NCI-H82 (cell line): ENCODE measurements at places on chromosomes 12 and 14.

GRCh38 chr12:26773313-26774104, 59.5 kb downstream of the ITPR2 start:
- peak; percentile 71 for DNase-seq

GRCh38 chr14:73602994-73603393, 9.3 kb upstream of the ACOT6 start:
- no peak for DNase-seq

- no peak for DNase-seq
These were observed 278.5 kb downstream of the ADAMTS20 start for GRCh38 chr12:43273467-43273866.

DNA sequence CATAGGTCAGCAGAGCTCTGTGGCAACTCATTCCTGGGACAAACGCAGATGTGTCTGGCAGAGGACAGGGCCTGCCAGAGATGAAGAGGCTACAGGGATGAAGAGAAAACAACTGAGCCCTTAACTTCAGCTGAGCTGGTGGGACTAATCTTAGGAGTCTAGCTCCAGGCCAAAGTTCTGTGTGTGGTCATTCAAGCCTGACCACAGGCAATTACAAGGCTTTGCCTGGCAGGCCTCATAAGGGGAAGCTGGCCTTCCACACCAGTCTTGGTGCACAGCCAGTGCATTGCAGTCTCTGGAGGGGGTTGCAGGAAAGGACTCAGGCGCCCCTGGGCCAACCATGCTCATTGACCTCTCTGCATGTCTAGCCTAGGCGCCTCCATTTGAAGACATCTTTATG, 127.6 kb upstream of the DAAM1 start:
- no peak for DNase-seq

DNA sequence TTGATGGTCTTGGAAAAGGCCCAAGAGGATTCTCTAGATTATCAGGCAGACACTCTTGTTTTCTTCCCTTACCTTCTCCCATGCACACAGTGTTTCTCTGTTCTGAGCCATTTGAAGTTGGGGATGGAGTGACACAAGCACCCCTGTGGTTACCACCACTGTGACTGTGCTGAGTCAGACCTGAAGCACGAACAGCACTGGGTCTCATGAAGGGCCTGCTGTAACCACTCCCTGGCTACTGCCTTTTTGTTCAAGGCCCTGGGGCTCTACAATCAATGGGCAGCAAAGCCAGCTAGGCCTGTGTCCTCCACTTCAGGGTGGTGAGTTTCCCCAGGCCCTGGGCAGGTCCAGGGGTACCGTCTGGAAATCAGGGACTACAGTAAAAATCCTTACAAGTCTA, 65.5 kb downstream of the TSPAN8 start:
- no peak for DNase-seq

DNA sequence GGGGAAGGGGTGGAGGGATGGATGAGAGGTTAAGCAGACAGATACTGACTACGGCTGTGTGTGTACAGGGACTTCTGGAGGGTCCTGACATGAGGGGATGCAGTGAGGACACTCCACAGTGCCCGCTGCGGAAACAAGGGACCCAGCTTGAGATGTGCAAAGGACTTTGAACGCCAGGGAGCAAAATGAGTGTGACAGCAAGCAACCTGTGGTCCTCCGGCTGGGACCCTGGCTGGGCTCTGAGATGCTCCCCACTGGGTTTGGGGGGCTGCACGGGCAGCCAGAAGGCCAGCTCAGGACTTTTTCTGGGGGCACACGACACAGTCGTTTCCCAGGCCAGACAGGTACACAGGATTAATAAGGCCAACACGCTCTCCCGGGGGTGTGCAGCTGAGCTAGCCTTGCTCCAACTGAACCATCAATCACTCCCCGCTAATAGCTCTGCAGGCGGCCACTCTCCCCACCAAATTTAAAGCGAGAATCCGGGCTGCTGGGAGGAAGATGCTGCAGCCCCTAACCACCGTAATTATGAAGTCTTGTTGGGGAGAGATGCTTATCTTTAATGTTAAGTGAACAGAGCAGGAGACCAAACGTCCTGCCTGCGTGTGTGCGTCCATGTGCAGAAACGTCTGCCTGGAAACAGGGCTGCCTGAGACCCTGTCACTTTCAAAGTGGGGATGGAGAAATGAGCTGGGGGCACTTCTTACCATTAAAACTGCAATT, 51.6 kb upstream of the DLK1 start:
- peak; percentile 23 for DNase-seq

DNA sequence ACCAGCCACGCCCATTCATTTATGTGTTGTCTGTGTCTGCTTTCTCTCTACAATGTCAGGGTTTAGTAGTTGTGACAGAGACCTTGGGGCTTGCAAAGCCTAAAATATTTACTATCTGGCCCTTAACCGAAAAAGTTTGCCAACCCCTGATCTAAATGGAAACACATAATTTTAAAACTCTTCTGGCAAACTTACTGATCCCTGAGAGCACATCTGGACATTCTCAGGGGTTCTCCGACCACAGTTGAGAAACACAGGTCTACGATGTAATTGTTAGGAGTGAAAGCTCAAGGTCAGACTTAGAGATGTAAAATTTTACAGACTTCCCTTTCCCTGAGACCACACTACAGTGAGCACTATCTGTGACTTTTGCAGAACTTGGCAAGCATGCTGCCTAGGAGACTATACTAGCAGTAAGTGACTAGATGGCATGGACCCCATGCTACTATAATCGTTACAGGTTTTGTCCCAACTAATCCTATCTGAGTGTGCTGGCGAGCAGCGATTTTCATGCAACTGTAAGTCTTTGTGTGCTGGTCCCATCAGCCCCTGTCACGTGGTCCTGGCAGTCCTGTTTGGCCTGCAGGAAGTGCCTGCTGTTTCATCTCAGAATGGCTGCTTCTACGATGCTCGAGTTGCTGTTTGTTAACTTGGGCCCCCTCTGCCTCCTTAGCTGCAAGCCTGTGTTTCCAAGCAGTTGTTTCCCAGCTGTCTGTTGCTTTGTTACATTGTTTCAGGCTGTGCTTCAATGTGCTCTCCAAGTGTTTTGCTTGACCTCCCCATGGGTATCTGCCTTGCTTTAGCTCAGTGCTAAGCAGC, 21.6 kb downstream of the TMTC2 start:
- DNase-seq = peak; percentile 4
